Activated naive CD4-positive, alpha-beta T cell treated with Interleukin-2 at 50 U/mL for 16 hours (primary cell): ENCODE measurements at places on chromosomes 5 and 9.

DNA sequence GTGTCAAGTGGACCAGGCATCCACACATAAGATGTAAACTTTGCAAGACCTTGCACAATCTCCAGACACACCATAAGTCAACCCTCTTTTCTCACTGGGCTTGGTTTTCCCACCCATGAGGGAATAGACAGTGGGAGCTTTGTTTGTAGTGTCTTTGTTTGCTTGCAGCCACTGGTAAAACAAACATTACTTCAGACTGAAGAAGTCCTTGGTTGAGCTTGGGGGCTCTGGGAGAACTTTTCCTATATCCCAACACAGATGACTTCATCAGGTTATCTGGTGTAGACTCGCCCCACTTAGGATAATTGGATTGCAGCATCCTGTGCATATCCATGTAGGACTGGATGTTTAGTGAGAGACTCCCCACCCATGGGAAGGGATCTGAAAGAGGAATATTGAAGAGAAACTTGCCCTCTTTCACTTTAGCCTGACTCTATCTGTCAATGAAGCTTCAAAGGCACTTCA, 11.5 kb upstream of the ADGRV1 start:
- no peak for DNase-seq

GRCh38 chr5:502325-503079, 21.7 kb downstream of the SLC9A3 start:
- DNase-seq = no peak

- peak; percentile 24 for DNase-seq
Measured at GRCh38 chr9:134399435-134400056, 73.3 kb downstream of the RXRA start.

GRCh38 chr5:22372376-22372775, 480.8 kb downstream of the CDH12 start:
- no peak for DNase-seq

GRCh38 chr5:127995556-127995955, 88.0 kb upstream of the SLC12A2 start:
- no peak for DNase-seq

GRCh38 chr5:135342551-135342875, 56.5 kb downstream of the MACROH2A1 start:
- DNase-seq = no peak

- no peak for DNase-seq
Measured at GRCh38 chr5:98301547-98301946, 471.9 kb upstream of the RGMB start.

- DNase-seq = no peak
Measured at GRCh38 chr5:6492934-6493333, 44.3 kb downstream of the UBE2QL1 start.

DNA sequence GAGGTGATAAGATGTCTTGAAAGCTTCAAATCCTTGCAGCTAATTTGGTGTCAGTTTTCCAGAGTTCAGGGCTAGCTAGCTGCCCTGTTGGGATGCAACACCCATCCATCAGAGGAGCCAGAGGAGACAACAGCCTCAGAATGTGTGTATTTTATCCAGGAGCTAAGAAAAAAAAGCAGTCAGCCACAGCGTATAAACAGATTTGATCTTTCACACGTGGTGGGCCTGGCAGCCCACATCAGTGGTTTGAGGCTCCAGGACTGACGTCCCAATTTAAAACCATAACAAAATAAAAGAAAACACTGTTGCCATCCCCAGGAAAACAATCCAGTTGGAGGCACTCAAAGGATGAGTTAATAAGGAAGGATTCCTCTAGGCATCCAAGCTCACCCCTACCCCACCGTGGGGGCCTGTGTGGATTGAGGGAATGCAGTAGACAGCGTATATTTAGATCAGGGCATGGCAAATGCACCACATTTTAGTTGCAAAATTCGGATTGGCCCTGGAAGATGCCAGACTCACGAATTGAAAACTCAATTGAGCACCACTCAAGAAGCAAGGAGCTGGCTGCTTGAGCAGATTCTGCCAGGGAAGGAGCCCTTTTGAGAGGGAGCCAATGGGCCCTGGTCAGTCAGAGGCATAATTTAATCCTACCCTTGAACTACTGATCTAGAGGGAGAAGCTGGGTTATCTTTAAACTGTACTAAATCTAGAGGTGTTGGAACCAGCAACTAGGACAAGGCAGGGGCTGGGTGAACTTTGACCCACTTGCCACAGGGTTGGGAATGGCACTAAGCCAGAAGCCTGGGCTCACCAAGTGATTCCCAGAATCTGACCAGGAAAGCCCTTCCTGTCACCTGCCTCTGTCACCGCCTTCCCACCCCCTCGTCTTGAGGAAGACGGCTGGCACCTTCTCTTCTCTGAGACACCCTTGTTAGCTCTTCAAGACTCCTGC, 17.5 kb downstream of the ADRA1B start:
- DNase-seq = no peak

DNA sequence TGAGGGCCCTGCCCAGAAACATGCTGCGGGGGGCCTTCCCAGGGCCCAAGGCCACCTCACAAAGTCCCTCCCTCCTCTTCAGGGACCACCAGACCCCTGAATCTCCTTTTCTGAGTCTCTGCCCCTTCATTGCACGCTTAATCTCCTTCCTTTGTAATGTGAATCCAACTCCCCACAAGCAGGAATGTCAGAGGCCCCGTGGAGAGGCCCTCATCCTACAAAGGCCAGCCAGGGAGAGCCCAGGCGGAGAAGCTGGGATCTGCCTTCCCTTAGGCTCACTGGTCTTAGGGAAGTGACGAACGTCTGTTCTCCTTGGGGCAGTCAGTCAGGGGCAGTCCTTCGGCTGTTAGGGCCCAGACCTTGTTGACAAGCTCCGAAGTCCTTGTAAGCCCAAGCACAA, 2.3 kb downstream of the SMIM33 start:
- DNase-seq = no peak

- no peak for DNase-seq
Measured at GRCh38 chr5:18984559-18985080, 1003.4 kb downstream of the CDH18 start.

GRCh38 chr5:157820593-157821252, 38.2 kb downstream of the CLINT1 start:
- DNase-seq = no peak

- no peak for DNase-seq
Measured at GRCh38 chr5:137278476-137278875, 220.7 kb downstream of the SPOCK1 start.

DNA sequence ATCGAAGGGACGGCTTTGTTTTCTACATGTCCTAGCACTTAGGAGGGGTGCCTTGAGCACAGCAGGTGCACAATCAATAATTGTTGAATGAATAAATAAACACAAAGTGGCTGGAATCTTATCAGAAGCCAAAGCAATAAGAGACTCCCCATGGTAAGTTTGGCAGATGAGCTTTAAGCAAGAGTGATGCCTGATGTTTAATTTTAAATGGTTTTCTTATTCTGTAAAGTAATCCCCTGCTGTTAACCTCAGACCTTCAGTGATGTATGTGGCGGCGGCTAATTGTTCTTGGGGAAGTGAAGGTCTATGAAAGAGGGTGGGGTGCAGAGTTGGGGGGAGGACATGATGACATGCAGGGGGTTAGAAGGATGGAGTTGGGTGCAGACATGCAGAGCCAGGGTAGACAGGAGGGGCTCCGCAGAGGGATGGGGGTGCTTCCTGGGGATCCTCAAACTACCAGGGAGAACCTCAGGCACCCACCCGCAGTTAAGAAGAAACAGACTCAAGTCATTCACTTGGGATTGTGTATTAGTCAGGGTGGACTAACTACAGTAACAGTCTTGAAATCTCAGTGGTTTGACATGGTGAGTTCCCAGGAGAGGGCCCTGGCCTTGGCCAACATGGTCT, 65.7 kb upstream of the SHB start:
- no peak for DNase-seq

DNA sequence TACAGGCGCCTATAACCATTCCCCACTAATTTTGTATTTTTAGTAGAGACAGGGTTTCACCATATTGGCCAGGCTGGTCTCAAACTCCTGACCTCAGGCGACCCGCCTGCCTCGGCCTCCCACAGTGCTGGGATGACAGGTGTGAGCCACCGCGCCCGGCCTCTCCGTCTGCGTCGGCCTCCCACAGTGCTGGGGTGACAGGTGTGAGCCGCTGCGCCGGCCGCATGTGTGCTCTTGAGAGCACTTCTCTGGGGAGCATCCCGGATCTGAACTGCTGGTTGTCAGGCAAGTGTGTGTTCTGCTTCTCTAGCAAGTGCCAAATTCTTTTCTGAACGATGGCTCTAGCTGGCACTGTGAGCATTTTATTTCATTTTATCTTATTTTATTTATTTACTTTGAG, 3.7 kb upstream of the ENTPD2 start:
- no peak for DNase-seq

DNA sequence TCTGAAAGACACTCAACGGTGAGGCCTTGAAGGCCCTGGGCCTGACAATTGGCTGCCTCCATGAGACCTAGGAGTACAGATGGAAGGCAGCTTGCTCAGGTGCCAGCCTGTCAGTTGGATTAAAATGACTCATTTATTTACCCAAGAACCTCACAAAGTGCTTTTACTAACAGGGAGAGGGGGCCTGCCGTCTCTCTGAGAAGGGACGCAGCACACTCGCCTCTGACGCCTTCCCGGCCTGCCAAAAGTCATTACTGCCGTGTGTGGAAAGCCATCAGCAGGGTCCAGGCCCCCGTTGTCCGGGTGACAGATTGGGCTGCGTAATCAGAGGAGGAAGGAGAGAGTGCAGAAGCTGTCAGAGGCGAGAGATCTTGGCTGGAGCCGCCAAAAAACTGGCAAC, 32.4 kb downstream of the DDX31 start:
- DNase-seq = no peak

DNA sequence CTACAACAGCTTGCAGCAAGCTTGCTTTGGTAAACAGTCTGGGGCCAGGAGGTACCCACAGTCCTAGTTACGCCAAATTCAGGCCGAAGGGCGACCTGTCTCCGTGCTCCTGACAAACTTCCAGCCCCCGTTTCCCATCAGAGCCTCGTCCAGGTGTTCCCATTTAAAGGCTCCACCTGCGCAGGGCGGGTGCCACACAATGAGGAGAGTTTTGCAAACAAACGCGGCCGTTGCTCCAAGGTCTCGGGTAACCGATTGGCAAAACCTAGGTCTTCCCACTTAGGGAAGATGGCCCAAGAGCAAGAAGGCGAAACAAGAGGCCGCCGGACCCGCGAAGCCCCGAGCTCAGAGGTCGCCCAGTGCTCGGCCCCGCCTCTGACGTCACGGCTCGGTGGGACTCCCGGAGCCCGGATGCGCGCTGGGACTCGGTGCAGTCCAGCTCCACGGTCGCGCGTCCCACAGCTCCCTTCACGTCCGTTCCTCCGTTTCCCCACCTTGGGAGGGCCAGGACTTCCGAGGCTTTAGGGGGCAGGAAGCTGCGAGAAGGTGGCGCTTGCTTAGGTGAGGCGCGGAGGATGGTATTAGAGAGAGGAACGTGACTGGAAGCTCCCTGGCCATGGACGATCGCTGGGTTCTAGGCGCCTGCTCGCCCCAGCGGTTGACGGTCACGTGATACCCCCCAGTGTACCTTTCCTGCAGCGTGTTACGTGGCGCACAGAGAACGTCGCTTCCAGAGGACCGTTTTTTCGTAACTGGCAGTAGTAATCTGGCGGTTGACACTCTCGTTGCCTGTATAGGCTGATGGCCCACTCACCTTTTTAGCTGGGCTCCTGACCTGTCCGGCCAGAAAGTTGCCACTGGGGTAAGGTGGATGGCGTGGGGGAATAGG, 41.8 kb upstream of the KDM4C start:
- peak; percentile 72 for DNase-seq

- no peak for DNase-seq
Measured at GRCh38 chr9:116928289-116928688, 241.2 kb downstream of the TRIM32 start.

DNA sequence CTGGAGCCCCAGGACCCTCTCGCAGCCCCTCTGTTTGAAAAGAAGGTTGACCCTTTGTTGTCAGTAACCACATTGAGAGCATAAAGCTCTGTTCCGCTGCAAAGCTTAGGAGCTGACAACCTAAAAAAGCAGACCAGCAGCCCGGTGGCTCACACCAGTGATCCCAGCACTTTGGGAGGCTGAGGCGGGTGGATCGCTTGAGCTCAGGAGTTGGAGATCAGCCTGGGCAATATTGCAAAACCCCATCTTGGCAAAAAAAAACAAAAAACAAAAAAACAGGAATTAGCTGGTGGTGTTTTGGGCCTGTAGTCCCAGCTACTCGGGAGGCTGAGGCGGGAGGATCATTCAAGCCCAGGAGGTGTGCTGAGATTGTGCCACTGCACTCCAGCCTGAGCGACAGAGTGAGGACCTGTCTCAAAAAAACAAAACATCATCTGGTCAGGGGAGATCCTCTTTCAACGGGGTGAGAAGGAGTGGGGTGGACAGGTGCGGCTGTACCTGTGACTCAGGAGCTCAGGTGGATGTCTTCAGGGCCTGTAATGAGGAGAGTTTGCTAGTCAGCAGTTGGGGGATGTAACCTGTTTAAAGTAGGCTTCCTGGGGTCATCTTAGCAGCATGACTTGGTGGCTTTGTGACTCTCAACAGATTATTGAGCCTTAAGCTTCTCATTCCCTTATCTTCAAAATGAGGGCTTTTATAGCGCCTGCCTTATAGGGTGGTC, 694 bp upstream of the REEP2 start:
- DNase-seq = no peak

DNA sequence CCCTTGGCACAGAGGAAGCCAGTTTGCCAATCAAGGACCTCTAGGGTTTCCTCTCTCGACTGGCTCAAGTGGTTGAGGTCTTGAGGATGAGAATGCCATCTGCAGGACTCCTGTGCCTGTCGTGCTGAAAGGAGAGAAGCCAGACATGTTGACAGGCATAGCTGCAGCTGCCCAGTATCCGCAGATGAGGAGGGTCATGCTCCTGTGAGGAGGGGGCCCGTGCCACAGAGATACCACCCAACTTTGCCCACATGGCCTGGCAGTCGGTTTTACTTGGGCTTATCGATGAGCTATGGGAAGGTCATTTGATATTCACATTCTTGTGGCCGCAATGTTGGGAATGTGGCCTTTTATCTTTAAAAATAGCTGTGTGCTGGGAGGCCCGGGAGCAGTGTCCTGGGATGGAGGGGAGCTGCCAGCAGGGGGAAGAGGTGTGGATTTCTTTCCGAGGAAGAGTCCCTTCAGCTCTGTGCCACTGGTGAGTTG, 17.4 kb downstream of the FRMPD1 start:
- DNase-seq = no peak

DNA sequence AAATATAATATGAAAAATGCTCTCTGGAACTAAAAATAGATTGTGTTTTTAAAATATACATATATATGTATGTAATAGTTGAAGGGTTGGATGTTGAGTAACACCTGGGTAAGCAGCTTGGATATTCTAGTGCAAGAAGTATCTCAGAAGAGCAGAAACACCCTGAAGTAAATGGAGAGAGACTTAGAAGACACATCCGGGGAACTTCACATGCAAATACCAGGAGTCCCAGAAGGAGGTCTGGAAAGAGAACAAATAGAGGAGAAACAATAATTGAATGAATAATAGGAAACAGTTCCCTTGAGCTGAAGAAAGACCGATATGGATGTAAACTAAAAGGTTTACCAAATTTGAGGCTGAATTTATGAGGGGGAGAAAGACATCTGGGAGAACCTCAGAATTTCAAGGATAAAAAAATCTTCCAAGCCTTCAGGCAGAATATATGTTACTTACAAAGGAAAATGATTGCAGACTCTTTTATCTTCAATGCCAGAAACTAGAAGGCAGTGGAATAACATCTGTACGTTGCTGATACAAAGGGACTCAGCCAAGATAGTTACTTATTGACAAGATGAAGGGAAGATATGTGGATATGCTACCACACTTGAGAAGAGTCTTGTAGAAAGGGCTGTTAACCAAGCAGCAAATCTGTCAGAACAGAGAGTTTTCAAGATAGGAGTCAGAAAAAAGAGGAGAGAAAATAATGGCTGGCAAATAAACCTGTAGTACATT, 42.7 kb downstream of the HSDL2 start:
- no peak for DNase-seq
